NCI-H510A treated with DMSO at 0.1 percent for 48 hours (cell line): ENCODE measurements at places on chromosomes 3 and 15.

- no peak for DNase-seq
Measured at GRCh38 chr3:159854500-159855124, 134.0 kb upstream of the IL12A start.

- DNase-seq, result no peak
Measured at GRCh38 chr3:37183375-37183831, 9.0 kb upstream of the LRRFIP2 start.

DNA sequence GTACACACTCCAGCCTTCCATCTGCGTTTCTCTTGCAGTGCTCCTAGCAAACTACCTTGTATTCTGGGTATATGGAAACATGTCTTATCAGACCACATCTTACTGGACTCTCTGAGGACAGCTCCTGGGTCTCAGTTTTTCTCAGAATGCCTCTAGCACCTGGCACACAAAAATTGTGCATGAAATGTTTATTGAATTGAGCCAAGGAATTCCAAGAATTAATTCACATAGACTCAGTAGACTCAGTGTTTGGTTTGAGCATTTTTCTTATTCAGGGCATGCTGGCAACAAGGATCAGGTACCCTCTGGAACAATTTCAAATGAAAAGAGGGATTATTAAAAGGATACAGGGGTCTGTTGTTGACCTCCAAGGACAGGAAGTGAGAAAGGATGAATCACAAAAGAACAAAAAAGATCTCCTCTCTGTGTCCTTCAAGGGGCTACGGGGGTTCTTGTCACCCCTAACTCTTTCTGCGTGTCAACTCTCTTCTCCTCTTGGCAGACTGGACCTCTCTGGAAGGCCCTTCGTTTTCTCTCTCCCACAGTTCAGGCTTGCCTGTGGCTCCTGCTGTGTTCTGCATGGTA is 270.0 kb upstream of the HES1 start:
- DNase-seq, result no peak

- DNase-seq, result peak; percentile 2
Measured at GRCh38 chr15:49621401-49621811, 558 bp downstream of the DTWD1 start.

- no peak for DNase-seq
Measured at GRCh38 chr3:189567766-189568420, 63.3 kb upstream of the TP63 start.

DNA sequence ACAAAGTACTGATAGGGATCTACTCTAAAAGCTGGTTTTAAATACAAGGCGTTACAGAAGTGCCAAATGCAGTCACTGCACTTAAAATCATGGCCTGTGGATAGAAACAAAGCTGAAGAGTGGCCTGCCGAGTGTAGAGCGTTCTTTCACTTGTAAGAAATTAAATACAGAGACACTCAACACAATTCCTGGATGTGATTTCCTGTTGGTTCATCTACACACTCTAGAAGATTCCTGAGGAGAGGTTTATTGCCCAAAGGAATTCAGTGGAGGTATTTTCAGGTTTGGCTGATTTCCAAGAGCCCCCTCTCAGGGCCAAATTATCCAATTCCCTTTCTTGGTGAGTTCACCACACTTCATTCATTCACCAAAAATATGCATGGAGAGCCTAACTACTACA is 200.3 kb upstream of the IL12A start:
- no peak for DNase-seq

DNA sequence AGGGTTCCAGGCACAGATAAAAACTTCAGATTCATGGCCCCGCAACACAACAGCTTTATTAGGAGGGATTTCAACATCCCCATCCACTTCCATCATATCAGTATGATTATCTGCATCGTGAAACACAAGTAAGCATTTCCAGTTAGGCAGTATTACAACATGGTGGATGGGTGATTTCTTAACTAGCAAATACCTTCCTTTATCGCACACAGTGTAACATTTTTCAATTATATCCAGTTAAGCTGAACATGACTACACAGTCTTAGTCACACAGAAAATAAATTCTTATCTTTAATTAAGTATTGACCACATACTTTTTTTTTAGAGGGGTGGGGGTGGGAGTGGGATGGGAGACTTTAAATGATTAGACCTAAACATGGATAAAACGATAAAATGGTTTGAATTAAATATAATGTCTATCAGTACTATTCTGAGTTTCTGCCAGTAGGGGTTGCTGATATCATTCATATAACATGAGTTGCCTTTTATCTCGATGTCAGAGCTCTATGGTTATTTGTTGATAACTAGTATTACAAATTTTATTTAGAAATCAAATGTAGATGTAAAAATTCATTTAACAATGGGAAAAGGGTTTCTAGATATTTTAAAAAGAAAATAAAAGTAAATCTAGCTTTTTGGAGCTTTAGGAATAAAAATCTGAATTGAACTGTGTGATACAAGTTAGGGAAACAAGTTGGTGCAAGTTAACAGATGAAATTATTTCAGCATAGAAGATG is 146.6 kb downstream of the TBL1XR1 start:
- peak; percentile 74 for DNase-seq

DNA sequence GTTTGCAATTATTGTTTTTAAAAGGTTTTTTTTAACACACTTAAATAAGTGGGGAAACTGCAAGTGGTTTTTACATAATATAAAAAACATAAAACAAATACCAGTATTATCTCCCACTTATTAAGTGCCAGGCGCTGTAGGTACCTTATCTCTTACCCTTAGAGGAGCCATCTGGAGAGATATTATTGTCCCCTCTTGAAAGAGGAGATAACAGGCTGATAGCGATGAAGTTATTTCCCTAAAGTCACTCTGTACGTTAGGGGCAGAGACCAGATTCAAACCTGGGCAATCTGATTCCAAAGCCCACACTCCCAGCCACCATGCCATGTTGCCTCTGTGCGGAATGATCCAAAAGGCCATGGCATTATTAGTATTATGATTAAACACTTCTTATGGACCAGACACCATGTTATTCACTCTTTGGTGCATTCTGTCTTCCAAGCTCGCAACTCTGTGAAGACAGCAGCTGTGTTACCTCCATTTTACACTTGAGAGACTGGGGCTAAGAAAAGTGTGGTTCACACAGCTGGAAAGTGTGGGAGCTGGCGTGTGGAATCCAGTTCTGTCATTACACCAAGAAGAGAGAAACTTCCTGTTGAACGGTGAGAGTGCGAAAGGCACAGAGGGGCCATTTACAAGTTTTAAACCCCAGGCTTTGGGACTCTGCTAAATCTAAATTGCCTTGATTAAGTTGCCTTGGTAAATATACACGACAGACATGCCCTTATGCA is 79.9 kb upstream of the MITF start:
- no peak for DNase-seq

DNA sequence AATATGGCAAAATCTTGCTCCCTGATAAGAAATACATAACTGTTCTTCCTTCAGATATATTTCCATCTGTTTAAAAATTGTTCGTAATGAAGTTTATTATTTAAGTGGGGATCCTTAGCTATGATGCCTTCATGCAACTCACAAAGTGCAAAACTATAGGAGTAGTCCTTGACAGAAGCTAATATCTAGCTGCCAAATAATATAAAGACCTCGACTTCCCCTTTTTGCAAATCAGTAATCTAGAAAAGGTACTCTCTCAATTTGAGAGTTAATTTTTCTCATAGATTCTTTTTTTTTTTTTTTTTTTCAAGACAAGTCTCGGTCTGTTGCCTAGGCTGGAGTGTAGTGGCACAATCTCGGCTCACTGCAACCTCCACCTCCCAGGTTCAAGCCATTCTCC is 23.0 kb downstream of the SLTM start:
- no peak for DNase-seq

DNA sequence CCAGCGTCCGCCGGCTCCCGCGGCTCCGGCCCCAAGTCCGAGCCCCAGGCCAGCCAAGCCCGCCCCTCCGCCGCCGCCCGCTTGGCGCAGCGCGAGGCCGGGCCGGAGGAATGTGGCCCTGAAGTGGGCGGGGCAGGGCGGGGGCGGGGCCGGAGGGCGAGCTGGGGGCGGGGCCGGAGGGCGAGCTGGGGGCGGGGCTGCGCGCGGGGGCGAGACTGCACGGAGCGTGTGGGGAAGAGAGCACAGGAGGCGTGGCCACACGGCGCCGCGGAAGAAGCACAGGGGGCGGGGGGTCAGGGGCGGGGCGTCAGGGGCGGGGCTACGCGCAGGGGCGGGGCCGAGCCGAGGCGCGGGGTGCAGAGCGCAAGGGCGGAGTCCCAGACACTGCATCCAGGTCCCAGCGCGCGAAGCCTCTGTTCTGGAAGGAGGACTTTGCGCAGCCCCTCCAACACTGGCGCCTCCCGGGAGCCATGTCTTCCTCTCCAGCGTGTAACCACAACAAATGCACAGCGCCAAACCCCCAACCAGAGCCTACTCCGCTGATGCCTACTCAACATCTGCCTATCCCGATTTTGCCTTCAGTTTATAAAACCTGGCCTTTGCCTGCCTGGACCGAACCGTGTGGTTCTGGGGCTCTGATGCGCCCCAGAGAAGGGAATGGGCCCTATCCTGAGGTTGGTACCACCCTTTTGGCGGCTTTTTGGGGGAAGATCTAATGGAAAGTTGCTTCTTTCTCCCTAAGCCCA is 105.5 kb downstream of the IQSEC1 start:
- DNase-seq, result no peak

GRCh38 chr3:60887574-60887973 is 363.7 kb downstream of the FHIT start:
- DNase-seq, result no peak

DNA sequence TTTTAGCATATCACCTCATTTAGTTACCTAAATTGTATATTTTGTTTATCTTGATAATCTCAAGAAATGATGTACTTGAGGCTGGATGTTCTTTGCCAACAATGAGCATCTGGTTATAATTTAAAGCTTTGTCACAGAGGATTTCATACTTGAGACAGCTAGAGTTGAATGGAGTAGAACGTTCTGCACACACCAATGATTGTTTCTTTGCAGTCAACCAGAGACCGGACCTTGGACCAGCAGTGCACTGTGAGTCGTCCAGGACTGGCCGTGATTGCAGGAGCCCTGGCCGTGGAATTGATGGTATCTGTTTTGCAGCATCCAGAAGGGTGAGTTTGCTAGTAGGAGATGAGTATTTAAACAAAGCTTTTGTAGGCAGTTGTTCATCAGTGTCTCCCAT is 90.4 kb downstream of the ATG7 start:
- DNase-seq, result no peak

- peak; percentile 35 for DNase-seq
Measured at GRCh38 chr3:136078421-136079364, 113.2 kb downstream of the PPP2R3A start.
